Fibroblast of mammary gland (primary cell): ENCODE measurements at places on chromosomes 4 and X.

- no peak for DNase-seq
Measured at GRCh38 chrX:114272096-114272686, 311.7 kb upstream of the HTR2C start.

DNA sequence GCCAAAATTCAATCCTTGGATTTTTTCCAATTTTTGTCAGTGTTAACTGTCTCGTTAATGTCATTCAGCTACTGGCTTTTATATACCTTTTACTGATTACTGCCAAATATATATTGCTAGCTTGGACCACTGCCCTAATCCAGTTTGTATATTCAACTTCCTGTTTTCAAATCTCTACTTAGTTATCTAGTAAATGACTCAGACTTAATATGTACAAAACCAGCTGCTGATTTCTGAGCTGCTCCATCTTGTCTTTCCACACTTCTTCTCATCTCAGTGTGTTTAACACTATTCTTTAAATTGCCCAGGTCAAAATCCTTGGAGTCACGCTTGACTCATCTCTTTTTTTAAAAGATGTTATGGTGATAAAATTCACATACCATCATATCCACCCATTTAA is 1196.7 kb downstream of the RAPGEF2 start:
- DNase-seq: no peak

DNA sequence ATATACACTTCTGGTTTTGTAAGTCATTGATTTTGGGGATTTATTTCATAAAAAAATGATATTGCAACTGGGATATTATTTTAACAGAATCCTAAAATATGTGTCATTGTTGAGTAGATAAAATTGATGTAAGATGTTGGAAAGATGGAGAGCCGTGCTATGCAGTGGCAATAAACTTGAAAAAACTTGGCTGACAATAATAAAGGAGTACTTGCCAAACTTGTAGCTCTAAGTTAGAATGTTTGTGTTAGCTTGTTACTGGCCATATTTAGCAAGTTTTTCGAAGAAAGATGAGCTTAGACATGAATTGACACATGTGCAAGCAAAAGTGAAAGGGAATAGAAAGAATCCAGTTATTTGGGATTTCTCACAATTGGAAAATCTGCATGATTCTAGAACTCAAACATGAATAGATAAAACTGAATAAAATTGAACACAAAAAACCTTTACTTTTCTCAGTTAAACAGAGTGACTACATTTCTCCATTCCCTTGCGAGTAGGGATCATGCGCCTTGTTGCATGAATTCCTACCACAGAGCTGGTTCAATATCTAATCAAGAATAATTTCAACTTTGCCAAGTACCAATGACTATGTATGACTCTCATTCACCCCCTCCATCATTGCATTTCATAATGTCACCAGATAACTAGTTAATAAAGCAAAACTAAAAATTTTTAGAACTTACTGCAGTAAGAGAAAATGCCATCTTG is 327.8 kb downstream of the CAMK2D start:
- DNase-seq: peak; percentile 70

DNA sequence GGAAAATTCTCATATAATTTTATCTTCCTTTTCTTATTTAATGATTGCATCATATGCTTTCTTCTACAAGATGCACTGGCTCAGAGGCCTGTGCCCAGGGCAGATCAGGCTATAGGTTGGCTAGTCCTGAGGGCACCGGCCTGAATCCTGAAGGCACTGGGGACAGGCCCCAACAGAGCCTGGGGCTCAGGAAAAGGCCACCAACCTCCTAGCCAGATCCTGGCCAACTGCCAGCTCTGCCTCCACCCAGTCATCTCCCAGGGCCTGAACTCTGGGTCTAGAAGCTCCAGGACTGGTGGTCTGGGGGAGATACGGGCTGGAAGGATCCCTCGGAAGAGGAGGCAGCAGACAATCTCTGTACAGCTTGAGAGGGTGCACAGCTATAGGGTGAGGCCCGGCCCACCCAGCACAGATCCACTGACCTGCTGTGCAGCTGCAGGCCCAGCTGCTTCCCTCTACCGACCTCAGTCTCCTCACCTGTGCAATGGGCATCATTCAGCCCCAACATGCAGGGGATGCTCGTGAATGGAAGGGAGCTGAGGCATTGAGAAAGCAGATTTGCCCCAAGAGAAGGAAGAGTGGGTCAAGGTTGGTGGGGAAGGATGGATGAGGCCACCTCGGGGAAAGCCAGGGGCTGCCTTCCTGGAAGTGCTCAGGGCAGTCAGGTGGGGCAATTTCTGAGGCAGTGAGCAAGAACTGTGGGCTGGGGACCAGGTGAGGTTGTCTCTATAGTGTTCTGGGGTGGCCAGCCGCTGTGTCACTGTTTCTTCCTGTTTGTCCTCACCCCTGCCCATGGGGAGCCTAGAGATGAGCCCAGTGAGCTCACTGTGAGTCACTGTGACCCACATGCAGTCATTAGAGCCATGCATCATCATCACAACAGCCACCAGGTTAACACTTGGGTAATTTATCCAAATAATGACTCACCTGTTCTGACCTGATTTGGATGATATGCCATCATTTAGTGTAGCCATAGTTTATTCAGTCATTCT is 22.4 kb upstream of the XAGE2 start:
- DNase-seq: peak; percentile 58

GRCh38 chr4:16439768-16440167 is 213.5 kb upstream of the TAPT1 start:
- no peak for DNase-seq

DNA sequence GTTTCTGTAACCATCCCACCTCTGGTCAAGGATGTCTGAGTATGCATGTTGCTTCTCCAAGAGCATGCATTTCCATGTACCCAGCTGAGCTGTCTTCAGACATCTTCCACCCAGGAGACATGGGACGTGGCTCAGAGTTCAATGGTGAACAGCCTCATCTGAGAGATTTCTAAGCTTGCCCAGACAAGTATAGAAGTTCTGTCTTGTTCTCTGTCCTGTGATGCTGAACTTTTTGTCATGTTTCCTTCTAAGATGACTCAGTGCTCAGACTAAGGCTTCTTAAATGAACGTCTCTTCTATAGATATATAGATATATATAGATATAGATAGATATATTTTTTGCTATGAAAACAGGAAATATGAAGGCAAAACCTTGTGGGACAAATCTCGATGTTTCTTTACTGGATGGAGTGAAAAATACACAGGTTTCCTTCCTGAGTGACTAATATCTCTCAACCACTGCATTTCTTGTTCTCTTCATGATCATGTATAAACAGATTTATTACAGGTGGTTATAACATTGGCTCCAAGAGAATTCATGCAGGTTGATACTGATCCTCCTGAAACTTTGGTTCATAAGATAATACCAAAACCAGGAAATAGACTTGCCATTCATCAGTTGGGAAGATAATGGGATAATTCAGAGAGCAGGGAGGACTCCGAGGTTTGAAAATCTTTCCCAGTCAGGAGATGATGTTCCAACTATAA is 168.2 kb downstream of the ZNF518B start:
- DNase-seq: no peak

DNA sequence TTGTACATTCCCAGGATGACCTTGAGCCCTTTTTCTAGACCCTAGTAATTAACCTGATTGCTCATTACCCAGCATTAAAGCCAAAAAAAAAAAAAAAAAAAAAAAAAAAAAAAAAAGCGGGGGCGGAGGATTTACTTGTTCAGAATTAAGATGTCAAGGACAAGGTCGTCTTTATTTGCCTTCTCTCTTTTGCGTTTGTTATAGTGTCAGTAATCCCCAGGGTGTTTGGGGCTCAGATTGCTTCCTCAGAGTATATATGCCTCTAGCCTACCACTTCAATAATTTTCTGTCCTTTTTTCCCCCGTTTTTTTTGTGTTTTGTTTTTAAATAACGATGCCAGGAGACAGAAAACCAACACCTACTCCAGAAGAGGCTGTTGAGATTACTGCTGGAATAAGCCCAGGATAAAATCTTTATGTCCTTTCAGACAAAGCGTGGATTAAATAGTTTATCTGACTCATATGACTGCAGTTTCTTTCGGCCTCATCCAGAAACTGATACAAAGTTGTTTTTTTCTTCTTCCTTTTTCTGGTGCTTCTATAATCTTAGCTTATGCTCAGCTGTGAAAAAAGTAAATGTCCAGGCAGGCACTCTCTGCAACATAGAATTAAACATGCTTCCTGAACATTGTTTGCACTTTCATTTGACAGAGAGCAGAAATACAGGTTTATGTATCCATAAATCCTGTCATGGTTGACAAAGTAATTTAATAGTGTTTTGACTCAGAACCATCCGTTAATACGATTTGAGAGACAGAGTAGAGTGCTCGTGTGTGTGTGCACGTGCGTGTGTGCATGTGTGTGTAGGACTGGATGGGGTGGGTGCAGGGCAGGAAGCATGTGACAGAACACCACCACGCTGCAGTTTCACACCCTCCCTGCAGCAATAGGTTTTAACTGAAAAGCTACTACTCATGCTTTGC is 138.6 kb downstream of the AFF1 start:
- no peak for DNase-seq

GRCh38 chr4:73894001-73894400 is 24.8 kb downstream of the CXCL1 start:
- DNase-seq: no peak

DNA sequence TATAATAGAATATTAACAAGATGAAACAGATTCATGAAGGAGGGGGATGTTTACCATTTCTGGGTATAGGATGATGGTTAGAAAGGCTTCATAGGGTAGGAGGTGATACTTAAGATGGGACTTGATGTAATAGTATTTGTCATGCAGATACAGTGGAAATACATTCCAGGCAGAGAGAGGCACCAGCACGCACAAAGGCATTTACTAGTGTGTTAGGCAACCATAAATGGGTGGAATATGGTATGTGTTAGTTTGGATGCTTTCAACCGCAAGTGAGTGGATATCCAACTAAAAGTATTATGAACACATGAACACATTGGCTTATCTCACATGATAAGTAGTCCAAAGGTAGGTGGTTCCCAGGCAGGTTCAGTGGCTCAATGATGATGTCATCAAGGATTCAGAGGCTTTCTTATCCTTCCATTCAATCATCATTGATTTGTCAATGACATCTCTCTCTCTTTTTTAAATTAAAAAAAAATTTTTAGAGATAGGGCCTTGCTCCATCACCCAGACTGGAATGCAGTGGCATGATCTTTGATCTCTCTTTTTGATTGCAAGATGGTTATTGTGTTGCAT is 12.7 kb upstream of the STARD8 start:
- DNase-seq: no peak

- DNase-seq: no peak
Measured at GRCh38 chr4:86818841-86819240, 30.3 kb downstream of the SLC10A6 start.

GRCh38 chr4:30790123-30790522 is 70.0 kb downstream of the PCDH7 start:
- no peak for DNase-seq

DNA sequence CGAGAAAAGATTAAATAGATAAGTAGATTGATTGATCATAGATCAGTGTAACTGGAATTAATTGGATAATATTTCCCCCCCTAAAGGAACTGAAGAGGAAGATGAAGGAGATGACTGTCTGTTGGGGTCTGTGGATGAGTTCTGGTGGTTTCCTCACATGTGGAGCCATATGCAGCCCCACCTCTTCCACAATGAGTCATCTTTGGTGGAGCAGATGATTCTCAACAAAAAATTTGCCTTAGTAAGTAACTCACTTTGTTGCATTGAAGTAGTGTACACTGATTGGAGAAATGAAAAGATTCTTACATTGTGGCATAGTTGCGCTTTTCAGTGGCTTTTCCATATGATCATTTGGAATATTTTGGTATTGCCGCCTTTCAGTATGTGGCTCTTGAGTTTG is 80.4 kb downstream of the NDST3 start:
- peak; percentile 26 for DNase-seq

GRCh38 chrX:57353472-57354132 is 67.1 kb downstream of the FAAH2 start:
- DNase-seq: no peak

GRCh38 chr4:48180234-48180633 is 46.2 kb upstream of the TXK start:
- DNase-seq: peak; percentile 53

DNA sequence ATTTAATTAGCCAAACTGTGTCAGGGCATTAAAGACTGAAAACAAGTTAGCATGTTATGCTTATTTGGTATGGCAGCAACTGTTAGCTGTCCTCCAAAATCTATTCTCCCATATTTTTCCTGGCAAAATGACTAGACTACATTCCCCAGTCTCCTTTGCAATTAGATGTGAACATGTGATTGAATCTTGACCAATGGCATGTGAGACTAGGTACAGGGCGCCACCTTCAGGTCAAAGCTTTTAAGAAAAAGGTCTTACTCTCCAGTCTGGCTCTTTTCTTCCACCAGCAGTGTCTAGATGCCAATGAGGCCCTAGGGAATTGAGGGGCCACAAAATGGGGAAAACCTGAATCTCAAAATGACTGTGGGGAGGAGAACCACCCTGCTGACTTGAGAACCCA is 408.2 kb downstream of the SMARCA1 start:
- DNase-seq: peak; percentile 40

GRCh38 chrX:39534949-39535348 is 562.8 kb downstream of the BCOR start:
- DNase-seq: no peak

- DNase-seq: no peak
Measured at GRCh38 chr4:161823450-161823849, 340.4 kb downstream of the FSTL5 start.

DNA sequence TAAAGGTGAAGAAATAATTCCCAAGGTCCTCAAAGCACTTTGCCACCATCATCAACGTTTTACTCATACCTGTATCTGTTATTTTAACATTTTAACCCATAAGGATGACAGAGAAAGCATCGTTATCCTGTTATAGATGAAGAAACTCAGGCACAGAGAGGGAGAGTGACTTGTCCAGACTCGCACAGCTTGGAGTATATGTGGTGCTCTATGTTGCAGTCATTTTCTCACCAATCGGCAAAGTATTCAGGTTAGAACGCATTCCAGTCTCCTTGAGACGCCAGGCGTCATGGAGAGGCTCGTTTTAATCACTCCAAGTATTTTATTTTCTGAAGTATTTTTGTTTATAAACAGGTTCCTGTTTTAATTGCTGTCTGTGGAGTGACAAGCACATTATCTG is 73.5 kb downstream of the IRF2 start:
- DNase-seq: no peak

GRCh38 chrX:63058204-63058603 is 292.9 kb downstream of the SPIN4 start:
- no peak for DNase-seq

- no peak for DNase-seq
Measured at GRCh38 chrX:66176134-66176533, 12.1 kb downstream of the HEPH start.

- peak; percentile 75 for DNase-seq
Measured at GRCh38 chr4:186760576-186760975, 36.9 kb upstream of the FAT1 start.
